Nephron progenitor cell (in vitro differentiated cells): ENCODE measurements at places on chromosomes 13 and 19.

- no peak for DNase-seq
Observed at GRCh38 chr13:77555246-77555645, 19.7 kb downstream of the SCEL start.

GRCh38 chr13:33917190-33917589 is 99.2 kb downstream of the RFC3 start:
- no peak for DNase-seq

DNA sequence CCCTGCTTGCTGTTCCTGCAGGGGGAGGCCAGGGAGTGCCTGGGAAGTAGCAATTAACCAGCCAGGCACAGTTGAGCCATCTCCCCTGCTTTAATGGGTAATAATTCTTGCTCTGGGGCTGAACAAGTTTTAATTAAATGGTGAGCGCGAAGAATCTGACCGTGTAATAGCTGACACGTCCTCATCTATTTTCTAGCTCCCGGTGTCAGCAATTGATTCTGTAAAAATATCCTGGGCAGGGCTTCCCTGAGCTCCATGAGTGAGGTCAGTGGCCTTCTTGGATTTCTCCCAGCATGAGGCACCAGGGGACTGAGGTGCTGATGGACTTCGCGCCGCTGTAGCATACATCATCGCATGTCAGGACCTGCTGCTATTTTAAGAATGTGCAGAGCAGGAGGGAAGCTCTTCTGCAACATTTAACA is 26.9 kb downstream of the SIPA1L3 start:
- DNase-seq = peak; percentile 41

- no peak for DNase-seq
Observed at GRCh38 chr19:28322491-28322890, 890.5 kb downstream of the UQCRFS1 start.

DNA sequence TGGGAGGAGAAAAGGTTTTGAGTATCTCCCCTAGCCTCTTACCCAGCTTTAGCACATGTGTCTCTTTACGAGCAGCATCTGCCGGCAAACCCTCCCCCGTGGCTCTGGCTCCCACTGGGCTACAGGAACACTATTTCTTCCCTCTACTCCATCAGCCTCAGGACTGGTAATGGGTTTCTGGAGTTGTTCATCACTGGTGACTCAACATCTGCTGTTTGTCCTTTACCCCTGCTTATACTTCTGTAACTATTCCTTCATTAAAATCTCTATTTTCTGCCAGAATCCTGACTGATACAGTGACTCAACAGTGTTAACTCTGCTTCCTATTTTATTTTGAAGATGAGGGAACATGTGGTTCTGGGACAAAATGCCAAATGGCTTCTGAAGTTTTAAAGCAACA is 437.3 kb upstream of the HTR2A start:
- DNase-seq = no peak

GRCh38 chr19:18683958-18684641 is 620 bp downstream of the CRTC1 start:
- DNase-seq = no peak
